Stomach (tissue), 19 donors: ENCODE measurements at places on chromosomes 11 and 22. TPM values are rescaled to one million over a fixed set of nuclear protein-coding genes. Genes with fewer than 3 reads are reported as not detected.

MAPK8IP1 gene
- total RNA-seq: 5.4 TPM

DNA sequence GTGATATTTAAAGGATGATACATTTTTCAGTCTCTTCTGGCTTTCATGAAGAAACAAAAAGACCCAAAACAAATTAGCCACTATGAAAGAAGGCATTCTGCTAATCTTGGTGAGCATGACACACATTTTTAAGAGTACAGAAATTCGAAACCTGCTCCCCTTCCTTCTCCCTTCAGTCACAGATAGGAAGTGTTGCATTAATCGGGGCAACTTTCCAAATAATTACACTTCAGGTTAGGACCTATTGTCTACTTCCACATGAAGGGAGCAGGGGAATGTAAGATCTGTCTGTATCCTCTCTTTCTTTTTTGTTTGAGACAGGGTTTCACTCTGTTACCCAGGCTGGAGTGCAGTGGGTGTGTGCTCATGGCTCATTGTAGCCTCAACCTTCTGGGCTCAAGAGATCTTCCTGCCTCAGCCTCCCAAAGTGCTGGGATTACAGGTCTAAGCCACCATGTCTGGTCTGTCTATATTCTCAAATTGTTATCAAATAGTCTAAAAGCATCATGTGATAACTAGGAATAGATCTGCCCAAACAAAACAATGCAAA lies 45.8 kb downstream of the NCAM1 start:
- DNase-seq: no peak

GRCh38 chr11:30282289-30282631 lies 40.6 kb upstream of the ARL14EP start:
- DNase-seq: no peak

DNA sequence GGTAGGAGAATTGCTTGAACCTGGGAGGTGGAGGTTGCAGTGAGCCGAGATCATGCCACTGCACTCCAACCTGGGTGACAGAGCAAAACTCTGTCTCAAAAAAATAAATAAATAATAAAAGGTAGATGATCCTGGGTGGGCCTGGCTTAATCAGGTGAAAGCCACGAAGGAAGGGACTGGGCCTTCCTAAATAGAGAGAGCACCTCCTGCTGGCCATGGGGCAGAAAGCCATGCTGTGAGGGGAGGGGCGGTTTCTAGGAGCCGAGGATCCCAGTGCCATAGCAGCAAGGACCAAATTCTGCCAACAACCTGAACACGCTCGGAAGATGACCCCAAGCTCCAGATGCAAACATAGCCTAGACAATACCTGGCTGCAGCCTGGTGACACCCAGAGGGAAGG lies 24.5 kb upstream of the DGKZ start:
- DNase-seq: no peak

- no peak for DNase-seq
Observed at GRCh38 chr11:9922806-9923205, 258.9 kb downstream of the SWAP70 start.

RASGRP2 gene
- 9.1 TPM for total RNA-seq

MS4A2 gene
- not detected for total RNA-seq

GAS2L1 gene
- 53.7 TPM for total RNA-seq

DNA sequence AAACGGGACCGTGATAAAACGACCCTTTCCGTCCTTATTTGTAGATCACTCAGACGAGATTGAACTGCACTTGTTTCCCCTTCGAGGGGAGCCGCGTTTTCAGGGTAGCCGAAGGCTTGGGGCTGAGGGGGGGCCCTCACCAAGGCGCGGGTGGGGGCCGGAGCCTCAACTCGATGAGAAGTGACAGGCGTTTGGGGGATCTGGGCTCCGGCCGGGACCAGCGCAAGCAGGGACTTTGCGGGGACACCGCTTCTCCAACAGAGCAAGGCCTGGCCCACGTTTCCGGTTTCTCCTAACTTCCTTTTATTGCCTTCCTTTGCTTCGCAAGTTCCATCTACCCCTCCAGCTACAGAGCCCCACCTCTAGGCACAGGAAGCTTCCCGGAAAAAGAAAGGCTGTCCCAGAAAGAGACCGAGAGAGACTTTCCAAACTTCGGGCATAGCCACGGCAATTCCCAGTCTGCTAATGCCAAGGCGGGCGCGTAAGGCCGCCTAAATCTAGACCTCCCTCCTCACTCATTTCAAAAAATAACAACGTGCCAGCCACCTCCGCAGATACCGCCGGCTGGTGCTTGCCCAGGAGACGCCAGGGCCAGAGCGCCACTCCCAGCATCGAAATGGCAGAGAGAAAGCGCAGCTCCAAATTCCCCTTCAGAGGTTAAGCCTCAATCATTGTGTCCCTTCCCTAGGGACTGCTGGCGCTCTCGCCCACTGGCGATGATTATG lies 6.6 kb downstream of the PAX6 start:
- DNase-seq: no peak

- DNase-seq: peak; percentile 63
Observed at GRCh38 chr11:36376009-36376887, 80.2 kb downstream of the PRR5L start.

OSM gene
- total RNA-seq: 1.3 TPM

OR8H2 gene
- total RNA-seq: not detected

TYR gene
- not detected for total RNA-seq

- DNase-seq: peak; percentile 31
Observed at GRCh38 chr11:503179-503981, 3.7 kb downstream of the RNH1 start.

DNA sequence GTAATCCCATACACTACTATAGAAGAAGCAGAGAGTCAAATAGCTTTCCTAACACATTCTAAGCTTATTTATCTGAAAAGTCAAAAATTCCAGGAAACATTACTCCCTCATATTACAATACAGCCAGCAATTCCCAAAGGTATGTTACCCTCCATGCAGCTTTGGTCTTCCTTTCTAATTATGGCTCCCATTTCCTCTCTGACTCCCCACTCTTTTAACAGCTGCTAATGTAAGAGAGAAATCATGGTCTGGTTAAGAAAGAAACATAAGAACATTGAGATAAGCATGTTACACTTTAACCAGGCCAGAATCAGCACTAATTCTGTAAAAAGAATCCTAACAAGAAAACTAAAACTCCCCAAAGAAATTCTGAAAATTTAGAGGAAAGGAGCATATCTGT lies 6.8 kb downstream of the PPP2R1B start:
- DNase-seq: peak; percentile 26

- no peak for DNase-seq
Observed at GRCh38 chr11:104926771-104927611, 28.7 kb upstream of the CASP12 start.

PDE2A gene
- 35.8 TPM for total RNA-seq
